ENCODE measurements at places on chromosomes 6 and 20.

GRCh38 chr20:38838326-38838725 is 32.8 kb downstream of the PPP1R16B start:
- no peak for DNase-seq

GRCh38 chr20:54029176-54029575 is 41.2 kb downstream of the BCAS1 start:
- no peak for DNase-seq

GRCh38 chr20:58361481-58362205 is 27.4 kb upstream of the VAPB start:
- DNase-seq: no peak

DNA sequence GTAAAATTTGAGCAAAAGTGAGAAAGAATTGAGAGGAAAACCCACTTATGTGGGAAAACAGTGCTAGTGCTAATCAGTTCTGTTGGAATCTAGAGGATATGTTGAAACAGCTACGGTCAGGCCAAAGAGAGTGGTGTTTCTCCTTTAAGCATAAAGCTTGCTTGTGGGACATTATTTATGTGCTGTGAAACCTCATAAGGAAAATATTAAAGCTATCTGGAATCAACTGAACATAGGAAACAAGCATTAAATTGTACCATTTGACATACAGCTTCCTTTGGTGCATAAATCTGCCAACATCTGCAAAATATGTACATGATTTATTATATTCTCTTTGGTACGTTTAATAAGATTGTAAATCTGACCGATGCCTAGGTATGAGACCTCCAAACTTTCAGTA is 182.5 kb upstream of the PDE10A start:
- DNase-seq: no peak

DNA sequence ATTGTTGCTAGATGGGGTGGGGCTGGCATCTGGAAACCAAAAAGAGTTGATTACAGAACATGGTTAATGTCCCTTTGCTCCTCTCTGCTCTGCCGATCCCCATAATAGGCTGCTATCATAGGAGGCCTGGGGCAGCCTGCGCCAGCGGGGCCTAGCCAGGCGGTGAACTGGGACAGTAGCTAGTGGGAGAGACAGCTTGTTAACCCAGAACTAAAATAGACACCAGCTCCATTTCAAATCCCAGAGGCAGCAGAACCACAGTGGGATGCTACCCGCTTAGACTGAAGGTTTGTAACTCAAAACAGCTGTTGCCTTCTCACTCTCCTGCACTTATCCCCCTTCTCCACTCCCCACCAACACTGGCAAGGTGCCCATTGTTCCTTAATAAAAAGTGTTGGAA is 98.5 kb downstream of the SSR1 start:
- DNase-seq: no peak

DNA sequence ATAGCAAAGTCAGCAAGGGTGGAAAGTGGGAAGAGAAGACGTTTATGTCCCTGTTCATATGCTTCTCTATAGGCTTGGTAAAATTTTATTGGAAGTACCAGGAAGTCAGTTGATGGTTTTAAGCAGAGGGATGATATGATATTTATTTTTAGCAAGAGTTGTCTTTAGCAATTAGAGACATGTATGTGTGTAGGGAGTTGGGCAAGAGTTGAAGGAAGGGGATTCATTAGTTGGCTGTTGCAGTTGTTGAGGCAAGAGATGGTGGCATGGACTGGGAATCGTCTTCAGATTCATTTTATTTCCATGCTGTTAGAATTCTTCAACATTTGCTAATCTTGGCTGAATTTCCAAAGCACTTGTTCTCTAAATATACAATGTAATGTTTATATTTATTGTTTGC is 85.6 kb downstream of the QKI start:
- DNase-seq: no peak

DNA sequence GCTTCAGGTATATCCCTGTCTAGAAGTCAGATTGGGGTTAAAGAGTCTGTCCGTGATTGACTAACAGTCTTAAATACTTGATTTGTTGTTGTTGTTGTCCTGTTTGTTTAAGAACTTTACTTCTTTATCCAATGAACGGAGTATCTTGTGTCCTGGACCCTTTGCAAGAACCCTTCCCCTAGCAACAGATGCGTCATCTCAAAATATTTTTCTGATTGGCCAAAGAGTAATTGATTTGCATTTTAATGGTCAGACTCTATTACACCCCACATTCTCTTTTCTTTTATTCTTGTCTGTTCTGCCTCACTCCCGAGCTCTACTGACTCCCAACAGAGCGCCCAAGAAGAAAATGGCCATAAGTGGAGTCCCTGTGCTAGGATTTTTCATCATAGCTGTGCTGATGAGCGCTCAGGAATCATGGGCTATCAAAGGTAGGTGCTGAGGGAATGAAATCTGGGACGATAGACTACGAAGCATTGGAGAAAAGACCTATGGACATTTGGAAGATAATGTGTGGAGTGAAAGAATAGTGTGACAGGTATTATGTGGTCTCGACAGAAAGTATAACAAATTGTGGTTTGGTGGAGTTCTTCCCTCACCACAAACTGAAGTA is at the start of gene HLA-DRA:
Gene HLA-DRA, plus strand, starts transcription at position 286 of the 613 bp plus-strand sequence. Its CDS starts 64 bp downstream, at position 350.
- DNase-seq: peak; percentile 67
